ENCODE measurements at places on chromosomes 16 and 17. TPM values are rescaled to one million over a fixed set of nuclear protein-coding genes. Genes with fewer than 3 reads are reported as not detected.

- no peaks in the 10 kb centered on the region for H3K36me3 ChIP-seq
- DNase-seq, result no peak
- H3K27ac ChIP-seq, result no peak overlapping the region
- H3K4me3 ChIP-seq, result no peak overlapping the region
These were observed 179.6 kb upstream of the IRX3 start for GRCh38 chr16:54466233-54466632.

- DNase-seq, result no peak
- peaks cover under 1% of the 10 kb centered on the region for H3K4me1 ChIP-seq
- H3K4me3 ChIP-seq, result no peak overlapping the region
- H3K27me3 ChIP-seq, result peaks cover 39% of the 10 kb centered on the region
These were observed 6.5 kb downstream of the NXN start for GRCh38 chr17:973053-973452.

GRCh38 chr17:39026980-39027451 is 59.8 kb upstream of the FBXO47 start:
- DNase-seq, result peak; percentile 61
- H3K36me3 ChIP-seq, result no peaks in the 10 kb centered on the region
- peaks cover 9% of the 10 kb centered on the region for H3K27me3 ChIP-seq
- H3K27ac ChIP-seq, result no peak overlapping the region

The PITPNM3 gene
- total RNA-seq, result 0.72 TPM
